ENCODE measurements at places on chromosomes 11 and 22.

DNA sequence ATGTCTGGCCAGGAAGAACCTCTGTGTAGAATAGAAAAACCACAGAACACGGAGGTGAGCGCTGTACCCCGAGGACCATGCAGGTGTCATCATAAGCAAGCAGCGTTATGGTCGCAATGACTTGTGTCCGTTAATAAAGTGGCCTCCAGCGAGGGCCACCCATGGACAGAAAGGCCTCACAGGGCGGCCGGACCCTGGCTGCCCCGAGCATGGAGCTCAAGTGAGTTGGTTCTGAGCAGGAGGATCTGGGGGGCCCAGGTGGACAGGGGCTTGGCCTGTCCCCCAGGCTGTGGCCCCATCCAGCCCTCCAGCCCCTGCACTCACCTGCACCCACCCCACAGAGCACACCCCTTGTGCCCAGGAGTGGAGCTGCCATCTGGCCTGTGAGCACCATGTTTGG lies 133.8 kb downstream of the BRD1 start:
- DNase-seq = no peak

- DNase-seq = no peak
These were observed 2.0 kb downstream of the BACE1 start for GRCh38 chr11:117313828-117314768.

- no peak for DNase-seq
These were observed 8.5 kb downstream of the ACAD8 start for GRCh38 chr11:134261626-134262488.

DNA sequence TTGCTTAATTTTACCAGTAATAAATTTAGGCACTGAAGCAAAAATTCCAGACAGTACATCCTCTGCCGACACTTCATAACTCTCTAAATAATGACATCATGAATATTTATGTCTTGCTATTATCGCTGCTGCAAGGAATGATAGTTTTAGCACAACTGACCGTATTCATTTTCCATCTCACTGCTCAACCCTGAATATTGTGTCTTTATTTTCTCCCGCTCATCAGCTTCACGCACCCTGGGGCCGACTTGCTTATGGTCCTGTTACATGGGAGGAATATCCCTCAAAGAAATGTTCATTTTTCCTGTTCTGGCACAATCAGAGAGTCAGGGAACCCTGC lies 33.3 kb downstream of the SLN start:
- DNase-seq = no peak

- DNase-seq = no peak
These were observed 1018.9 kb downstream of the DLG2 start for GRCh38 chr11:84607975-84608836.

DNA sequence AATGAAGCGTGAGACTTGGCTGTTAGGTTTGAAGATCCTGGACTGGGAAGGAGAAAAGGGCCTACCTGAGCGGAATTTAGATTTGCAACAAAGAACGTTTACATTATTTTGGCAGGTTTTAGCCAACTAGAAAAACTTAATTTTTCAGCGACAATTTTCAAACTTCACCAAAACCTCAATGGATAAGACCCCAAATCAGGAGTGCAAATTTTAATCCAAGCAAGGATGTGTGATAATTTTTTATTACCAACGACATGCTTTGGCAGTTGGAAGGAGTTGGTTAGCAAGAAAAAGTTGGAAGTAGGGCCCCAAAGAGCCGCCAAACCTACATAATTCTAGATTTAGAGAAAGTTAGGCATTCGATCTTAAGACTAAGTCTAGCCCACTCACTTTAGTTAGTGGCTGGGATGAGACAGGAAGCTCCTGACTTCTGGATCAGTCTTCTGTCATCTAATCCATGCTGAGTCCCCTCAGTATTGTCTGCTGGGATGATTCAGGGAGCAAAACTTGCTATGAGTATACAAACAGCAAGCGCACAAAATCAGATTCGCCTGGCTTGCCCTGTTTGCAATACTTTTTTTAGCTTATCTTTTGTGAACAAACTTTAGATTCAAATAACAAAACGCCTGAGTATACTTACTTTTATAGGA lies 787 bp upstream of the RDX start:
- DNase-seq = no peak

- DNase-seq = no peak
These were observed 14.4 kb downstream of the EMID1 start for GRCh38 chr22:29219881-29220670.

DNA sequence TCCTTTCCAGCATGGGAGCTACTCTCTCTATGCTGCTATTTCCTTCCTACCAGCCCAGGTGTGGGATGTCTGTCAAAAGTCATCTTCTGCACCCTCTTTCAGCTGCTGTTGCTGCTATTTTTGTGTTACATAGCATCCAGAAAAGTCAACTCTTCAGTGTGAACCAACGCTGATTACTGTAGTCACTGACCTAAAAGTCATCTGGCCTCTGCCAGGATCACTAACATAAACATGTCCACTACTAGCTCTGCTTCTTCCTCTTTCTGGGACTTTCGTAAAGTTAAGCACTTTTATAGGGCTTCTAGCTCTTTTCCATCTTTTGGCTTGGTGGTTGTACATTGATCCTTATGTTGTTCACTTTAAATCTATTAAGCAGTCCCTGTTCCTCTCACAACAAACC lies 90.2 kb upstream of the CARD18 start:
- DNase-seq = no peak

DNA sequence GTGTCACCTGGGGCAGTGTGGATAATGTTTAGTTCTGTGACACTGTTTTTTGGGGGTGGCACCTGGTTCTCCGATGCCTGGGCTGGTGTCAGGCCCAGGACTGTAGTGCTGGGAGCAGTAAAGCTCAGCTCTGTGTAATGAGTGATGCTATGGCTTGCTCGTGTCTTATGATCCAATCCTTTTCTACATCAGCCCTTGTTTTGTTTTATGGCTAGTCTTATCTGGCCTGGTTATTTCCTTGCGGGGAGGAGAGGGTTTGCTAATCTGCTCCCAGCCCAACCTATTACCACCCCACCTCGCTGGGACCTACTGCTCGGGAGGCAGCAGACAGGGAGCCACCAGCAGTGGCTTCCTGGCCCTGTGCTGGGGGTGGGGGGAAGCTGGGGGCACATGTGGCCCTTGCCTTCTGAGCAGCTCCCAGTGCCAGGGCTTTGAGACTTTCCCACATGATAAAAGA lies 35.0 kb upstream of the TPBGL start:
- DNase-seq = no peak

- DNase-seq = no peak
These were observed 575.5 kb downstream of the SOX6 start for GRCh38 chr11:15780837-15781236.

GRCh38 chr11:88484873-88485621 lies 147.5 kb upstream of the CTSC start:
- no peak for DNase-seq

DNA sequence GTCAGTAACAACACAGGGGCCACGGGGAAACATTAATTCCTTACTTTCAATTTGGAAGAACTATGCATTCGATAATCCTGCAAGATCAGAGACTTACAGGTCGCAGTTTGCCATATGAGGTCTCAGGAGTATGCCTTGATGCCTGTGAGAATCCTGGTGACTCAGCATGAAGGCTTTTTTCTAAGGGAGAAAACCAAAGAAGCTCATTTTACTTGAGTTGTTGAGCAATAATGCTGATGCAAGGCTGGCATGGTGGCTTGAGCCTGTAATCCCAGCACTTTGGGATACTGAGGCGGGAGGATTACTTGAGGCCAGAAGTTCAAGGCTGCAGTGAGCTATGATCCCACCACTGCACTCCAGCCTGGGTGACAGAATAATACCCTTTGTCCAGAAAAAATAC lies 26.6 kb downstream of the ATG16L2 start:
- no peak for DNase-seq

GRCh38 chr22:43150731-43151206 lies 590 bp upstream of the TSPO start:
- no peak for DNase-seq

- no peak for DNase-seq
These were observed 82.9 kb upstream of the ARHGAP20 start for GRCh38 chr11:110795112-110795624.

GRCh38 chr11:72929256-72929655 lies 115.0 kb downstream of the ATG16L2 start:
- DNase-seq = no peak

GRCh38 chr11:2250041-2250440 lies 20.3 kb downstream of the ASCL2 start:
- no peak for DNase-seq

DNA sequence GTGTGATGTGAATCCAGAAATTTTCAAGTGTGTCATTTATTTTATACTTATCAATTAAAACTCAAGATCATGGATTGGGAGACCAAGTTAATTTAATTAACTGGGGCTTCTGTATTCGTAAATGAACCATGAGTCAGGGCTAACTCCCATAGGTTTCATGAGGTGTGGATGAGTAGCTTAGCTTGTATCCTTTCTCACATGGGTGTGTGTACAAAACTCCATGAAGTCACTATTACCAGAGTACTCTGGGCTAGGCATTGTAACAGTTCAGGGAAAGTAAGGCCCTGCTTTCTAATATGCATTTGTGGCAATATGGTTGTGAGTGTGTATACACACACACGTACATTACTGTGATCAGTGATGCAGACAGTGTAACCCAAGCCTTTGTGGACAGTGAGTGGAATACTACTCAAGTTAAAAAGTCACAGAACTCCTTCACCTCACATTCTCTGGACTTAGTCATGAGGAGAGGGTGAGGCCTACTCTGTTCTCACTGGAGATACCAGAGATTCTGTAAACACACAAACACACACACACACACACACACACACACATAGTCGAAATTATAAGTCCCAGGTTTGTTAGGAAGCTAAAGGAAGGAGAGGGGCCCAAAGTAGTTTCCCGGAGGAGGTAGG lies 3.5 kb downstream of the CNTF start:
- DNase-seq = no peak

GRCh38 chr11:17734986-17735817 lies 621 bp downstream of the KCNC1 start:
- no peak for DNase-seq

DNA sequence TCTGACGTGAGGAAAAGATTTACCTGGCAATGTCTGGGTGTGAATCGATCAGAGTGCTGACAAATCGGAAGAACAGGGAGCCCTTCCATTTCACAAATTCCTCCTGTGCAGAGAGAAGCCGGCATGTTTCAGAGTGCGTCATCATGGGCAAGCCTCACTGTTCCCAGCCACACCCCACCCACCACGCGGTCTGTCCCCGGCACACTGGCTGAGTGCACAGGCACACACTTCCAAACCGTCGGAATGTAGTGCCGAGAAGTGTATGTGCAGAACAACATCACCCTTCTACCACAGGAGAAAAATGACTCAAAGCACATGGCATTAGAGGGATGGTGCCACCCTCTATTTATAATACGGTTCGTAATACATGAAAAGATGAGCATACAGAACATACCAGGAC lies 47.5 kb downstream of the NCAPD3 start:
- DNase-seq = no peak

All from NCI-H187 (cell line).